ENCODE measurements at places on chromosomes 13 and 19. TPM values are rescaled to one million over a fixed set of nuclear protein-coding genes. Genes with fewer than 3 reads are reported as not detected.

The ATXN8OS gene
- not detected for total RNA-seq

The ZNF577 gene
- total RNA-seq = 6.2 TPM

The STAP2 gene
- total RNA-seq = 71.1 TPM

The POSTN gene
- total RNA-seq = not detected

The NEK5 gene
- 0.07 TPM for total RNA-seq

Measured in PC-3 (cell line).